ENCODE measurements at places on chromosomes 16 and 17.

- DNase-seq = no peak
These were observed 618 bp downstream of the RUSF1 start for GRCh38 chr16:31507617-31507928.

GRCh38 chr17:56808503-56808902 lies 25.2 kb downstream of the C17orf67 start:
- no peak for DNase-seq

DNA sequence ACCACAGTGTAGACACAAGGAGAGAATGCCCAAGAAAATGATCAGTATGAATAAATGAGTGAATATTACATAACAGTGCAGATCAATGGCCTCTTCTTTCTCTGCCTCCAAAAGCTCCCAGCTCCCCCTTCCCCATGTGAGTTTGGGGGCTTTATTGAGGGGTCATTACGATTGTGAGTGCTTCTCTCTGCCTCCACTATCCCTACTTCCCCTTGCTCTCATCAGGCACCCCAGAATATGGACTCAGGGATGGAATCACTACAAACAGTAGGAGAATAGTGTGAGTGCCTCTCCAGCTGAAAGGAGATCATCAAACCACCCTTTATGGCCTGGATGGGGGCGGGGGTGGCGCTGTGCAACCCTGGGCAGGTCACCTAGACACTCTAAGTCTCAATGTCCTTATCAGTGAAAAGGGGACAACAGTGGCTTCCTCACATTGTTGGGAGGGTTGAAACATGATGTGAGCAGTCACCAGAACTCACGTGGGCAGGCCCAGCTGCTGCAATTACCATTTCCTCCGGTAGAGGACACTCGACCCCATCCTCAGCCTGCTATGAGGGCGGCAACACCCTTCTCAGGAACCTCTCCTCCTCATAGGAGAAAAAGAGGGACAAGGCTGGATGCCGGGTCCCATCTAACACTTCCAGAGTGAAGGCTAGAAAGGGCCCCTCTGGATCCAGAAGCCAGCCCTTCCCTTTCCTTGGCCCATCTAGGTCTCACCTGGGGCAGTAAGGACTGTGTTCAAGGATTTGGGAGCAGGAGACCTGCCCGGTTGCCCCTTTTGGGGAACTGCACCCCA lies 2.1 kb upstream of the EPOP start:
- peak; percentile 84 for DNase-seq

- no peak for DNase-seq
These were observed 146.3 kb upstream of the AXIN2 start for GRCh38 chr17:65707780-65708179.

- DNase-seq = no peak
These were observed 375.6 kb upstream of the SALL1 start for GRCh38 chr16:51526621-51527020.

DNA sequence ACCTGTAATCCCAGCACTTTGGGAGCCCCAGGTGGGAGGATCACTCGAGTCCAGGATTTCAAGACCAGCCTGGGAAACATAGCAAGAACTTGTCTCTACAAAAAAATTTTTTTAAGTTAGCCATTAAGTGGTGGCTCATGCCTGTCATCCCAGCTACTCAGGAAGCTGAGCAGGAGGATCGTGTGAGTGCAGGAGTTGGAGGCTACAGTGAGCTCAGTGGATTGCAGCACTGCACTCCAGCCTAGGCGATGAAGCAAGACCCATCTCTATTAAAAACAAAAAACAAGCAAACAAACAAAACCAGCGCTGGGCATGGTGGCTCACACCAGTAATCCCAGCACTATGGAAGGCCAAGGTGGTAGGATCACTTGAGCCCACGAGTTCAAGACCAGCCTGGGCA lies 38.0 kb downstream of the HEATR3 start:
- no peak for DNase-seq

DNA sequence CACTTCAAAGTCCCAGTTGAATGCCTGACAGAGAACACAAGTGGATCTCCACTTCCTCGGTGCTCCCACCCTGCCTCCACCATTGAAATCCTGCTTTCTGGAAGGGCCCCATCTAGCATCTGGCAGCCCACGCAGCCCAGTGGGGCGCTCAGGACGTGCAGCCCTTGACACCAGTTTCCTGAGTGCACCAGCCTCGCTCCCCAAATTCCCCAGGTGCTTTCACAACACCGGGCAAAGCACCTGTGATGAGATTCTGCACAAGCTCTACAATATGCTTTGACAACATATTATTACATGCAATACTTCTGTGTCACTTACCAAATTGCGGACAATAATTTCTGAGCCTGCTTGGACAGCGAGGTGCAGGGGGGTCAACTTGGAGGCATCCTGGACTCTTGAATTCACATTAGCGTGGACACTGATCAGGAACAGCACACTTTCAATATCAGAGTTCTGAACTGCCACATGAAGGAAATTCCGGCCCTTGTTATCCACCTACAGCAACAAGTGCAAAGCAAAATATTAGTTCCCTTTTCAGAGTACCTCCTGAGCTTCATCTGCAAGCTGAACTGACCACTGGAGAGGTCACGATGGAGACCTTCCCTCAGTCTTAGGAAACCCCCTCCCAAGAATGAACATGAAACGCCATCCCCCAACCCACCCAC lies 33.9 kb downstream of the CYB5D2 start:
- no peak for DNase-seq

- DNase-seq = no peak
These were observed 91.1 kb downstream of the RGS9 start for GRCh38 chr17:65228287-65228686.

- DNase-seq = peak; percentile 78
These were observed 7.9 kb upstream of the LLGL1 start for GRCh38 chr17:18217412-18218015.

DNA sequence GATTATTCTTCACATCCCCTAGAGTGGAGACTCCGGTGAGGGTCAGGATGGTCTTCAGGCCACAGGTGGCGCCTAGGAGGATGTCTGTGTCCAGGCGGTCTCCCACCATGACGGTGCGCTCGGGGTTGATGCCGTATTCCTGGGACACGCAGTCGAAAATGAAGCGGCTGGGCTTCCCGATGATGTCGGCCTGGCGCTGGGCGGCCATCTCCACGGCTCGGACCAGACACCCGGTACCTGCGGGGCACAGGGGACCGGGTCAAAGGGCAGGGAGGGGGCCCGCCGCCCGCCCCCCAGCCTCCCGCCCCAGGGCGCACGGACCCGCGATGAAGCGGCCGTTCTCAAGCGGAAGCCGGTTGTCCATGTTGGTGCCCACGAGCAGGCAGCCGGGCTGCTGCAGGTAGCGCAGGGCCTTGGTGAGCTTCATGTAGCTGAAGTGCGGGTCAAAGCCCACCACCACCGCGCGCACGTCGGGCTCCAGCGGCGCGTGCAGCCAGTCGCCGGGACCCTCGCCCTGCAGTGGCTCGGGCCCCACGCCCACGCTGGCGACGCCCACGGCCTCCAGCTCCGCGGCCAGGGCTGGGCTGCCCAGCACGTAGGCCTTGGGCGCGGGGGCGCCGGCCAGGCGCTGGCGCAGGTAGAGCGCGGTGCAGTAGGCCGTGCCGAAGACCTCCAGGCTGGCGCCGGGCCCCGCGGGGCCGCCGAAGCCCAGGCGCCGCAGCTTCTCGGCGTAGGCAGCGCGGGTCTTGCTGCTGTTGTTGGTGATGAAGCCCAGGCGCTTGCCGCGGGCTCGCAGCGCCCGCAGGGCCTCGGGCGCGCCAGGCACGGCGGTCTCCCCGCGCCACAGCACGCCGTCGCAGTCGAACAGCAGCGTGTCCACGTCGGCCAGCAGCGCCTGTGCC lies 572 bp downstream of the PGP start:
- no peak for DNase-seq

DNA sequence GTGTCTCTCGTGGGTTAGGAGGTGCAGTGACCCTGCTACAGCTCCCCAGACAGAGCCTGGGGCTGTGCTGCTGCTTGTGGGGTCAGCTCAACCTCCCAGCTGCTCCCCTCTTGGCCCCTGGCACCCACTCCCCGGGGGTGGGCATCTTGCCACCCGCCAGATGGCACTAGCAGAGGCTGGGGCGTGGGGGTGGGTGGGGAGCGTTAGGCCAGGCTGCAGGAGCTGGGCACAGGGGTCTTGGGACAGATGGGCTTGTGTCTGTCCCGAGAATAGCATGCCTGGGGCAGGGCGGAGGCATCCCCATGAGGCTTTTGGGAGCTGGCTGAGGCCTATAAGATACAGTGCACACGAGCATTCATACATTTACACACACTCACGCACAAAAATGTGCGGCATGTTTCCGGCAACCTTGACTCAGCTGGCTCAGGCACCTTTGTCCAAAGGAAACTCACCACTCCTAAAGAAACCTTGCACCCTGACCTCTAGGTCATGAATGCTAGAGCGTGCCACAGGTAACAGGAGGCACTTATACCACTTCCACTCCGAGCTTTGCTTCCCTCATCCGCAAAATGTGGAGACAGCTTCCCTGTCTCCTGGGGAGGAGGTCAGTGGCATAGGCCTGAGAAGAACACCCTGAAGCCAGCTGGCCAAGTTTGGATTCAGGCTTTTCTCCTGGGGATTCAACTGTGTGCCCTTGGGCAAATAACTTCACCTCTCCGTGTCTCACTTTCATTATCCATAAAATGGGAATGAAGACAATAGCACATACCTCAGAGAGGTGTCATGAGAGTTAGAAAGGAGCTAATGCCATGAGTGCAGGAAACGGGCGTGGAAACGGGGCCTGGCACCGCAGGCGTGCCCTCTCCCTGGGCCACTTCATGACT lies 78.9 kb upstream of the LHX1 start:
- no peak for DNase-seq

- DNase-seq = no peak
These were observed 8.8 kb upstream of the ZNF263 start for GRCh38 chr16:3274490-3274889.

DNA sequence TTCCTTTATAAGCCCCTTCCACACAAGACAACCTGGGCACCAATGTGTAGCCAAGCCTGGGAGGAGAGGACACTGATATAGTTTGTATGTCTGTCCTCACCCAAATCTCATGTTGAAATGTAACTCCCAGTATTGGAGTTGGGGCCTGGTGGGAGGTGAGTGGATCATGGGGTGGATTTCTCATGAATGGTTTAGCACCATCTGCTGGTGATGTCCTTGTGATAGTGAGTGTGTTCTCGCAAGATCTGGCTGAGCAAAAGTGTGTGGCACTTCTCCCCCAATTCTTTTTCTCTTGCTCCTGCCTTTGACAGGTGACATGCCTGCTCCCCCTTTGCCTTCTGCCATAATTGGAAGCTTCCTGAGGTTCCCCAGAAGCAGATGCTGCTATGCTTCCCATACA lies 135.8 kb downstream of the USP31 start:
- no peak for DNase-seq

- no peak for DNase-seq
These were observed 102.7 kb downstream of the ABCC6 start for GRCh38 chr16:16120382-16121184.

- DNase-seq = peak; percentile 83
These were observed 174.9 kb upstream of the CIBAR2 start for GRCh38 chr16:85286951-85287814.

DNA sequence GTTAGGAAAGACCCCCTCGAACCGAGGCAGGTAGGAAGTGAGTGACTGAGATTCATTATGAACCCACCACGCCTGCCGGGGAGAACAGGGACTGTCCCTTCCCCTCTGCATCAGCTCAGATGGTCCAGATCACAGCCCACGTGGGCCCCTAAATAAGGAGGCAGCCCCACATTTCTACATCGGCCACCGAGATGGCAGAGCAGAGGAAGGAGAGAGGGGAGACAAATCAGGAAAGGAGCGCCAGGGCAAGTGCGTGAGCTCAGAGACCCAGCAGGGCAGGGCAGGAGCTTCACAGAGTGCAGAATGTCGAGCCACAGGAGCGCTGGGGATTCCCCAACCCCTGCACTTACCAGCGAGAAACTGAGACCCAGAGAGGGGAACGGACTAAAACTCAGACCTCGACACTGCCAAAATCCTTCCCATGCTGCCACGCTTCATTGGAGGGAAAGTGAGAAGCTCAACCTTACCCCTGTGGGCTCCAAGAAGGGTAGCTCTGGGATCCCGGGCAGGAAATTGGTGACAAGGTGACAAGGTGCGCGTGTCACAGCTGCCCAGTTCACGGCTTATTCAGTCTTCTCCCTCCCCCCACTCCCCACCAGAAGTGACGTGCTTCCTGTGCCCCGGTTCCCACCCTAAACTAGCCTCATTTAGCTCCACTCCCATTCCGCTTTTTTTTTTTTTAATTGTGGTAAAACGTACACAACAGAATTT lies at the start of gene ICAM2:
ICAM2 (minus strand) TSS at position 578 of the 711 bp plus-strand sequence. CDS start 13,942 bp downstream, outside the sequence.
- peak; percentile 68 for DNase-seq

DNA sequence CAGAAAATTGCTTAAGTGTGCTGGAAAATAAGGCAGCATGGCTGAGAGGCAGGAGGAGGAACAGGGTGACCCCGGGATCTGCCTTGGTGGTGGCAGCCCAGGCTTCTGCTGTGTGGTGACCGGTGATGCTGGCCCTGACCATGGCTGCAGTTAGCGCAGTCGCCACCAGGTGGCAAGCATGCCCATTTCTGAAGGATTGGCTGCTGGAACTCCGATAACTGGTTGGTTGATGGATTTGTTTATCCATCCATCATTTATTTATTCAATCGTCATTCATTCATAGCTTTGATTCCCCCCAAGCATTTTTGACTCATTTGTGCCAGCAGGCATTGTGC lies 29.1 kb upstream of the ITGA3 start:
- DNase-seq = peak; percentile 92

DNA sequence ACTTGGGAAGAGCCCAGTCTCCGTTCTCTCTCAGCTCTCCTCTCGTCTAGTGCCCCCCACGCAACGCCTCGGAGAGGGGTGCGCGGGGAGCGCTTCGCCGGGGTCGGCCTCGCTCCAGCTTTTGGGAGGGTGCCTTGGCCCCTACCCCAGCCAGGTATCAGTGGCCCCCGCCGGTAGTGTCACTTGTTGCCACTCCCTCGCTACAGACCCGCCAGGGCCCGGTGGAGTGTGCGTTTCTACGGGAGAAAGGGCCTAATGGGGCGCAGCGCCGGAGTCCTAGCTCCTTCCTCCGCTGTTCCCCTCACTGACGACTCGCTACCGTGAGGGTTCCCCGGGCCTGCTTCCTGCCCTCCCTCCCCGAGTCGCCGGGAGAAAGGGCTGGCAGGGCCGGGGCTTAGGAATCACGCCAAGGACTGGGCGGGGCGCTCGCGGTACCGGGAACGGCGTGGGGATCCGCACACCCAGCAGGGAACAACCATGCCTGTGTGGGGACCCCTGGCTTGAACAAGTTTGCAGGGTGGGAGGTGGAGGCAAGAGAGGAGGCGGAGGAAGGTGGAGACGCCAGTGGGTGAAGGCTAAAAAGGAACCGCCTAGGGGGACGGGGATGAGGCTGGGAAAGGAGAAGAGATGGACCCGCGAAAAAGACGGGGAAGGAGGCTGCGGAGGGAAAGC lies 997 bp upstream of the CDH11 start:
- DNase-seq = peak; percentile 86

- peak; percentile 51 for DNase-seq
These were observed 9.4 kb downstream of the CLUH start for GRCh38 chr17:2701996-2702741.

DNA sequence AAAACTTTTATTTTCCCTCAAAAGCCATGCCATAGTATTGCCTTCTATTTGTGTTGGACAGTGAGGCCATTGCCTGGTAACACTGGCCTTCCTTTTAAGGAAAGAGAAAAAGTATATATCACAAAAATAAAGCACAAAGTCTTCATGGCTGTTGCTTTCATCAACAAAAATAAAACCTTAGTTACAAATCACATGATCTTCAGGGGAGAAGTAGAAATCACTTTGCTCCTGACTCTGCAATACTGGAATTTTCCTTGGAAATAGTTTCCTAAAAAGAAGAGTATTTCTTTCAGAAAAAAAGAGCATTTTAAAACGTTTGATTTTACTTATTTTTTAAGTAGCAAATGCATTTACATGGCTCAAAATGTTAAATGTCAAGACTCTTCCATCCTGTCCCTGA lies 41.9 kb downstream of the FAM20A start:
- DNase-seq = no peak

- DNase-seq = no peak
These were observed 5.2 kb downstream of the SLC4A1 start for GRCh38 chr17:44262654-44263225.

All from tibial artery (tissue), 4 donors.